ENCODE measurements at places on chromosomes 2 and 18.

GRCh38 chr18:42839408-42839807 lies 276.1 kb downstream of the RIT2 start:
- DNase-seq: no peak

- DNase-seq: no peak
These were observed 230.1 kb upstream of the PXDN start for GRCh38 chr2:1974397-1974796.

DNA sequence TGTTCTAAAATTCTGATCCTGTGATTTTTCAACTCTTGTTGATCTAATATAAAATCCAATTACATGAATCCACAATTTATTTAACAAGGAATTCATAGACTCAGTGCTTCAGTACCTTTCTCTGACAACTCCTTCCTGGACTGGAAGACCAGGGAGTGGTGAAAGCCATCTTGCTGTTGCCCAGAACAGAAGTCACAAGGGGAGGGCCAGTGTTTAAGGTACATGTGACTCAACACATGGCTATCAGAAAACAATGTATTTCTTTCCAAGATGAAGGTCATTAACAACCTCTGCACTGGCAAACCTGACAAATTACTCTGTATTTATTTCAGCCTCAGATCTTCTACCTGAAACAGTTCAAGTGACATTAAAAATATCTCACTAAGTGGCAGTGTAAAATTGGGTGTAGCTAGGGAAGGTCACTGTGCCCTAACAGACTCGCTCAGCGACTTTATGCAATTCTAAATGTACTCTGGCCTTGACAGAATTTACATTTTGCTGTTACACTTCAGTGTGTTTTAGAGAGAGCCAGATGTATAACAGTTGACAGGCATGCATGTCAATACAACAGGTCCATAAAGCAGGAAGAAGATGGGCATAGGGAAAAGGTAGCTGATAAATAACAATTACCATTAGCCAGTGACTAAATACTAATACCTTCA lies 75.4 kb downstream of the NCKAP5 start:
- DNase-seq: no peak

DNA sequence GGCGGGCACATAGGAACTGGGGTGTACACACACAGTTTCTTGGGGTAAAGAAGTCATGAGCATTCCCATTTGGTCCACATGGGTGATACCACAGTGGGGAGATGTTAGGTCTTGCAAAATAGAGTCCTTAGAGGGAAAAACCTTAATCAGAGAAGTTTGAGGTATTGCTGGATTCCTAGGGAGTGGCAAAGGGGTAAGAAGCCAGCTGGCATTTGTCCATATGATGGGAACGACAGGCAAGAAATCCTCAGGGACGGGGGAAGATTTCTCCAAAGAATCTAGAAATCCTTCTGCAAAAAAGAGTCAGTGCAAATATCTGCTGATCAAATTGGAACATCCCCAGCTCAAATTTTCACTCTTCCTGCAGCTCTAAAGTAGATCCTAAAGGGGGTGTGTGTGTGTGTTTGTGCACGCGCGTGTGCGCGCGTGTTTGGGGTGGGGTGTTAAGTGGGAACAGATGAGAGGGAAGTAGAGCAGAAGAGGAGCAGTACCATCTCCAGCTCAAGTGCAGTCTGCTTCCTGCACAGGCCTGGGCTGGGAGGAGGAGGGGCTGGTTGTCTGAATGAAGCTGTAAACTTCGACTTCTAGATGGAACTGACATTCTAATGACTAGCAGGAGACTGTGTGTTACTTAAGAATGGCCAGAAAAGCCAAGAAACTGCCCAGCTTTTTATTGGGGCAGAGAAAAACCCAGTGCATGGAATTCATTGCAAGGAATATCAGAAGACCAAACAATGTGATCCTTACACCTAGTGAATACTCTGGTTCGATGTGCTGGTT lies 168.0 kb downstream of the SPP2 start:
- no peak for DNase-seq

GRCh38 chr2:20650393-20650876 lies 463 bp downstream of the HS1BP3 start:
- DNase-seq: no peak

GRCh38 chr2:113038291-113038690 lies 14.4 kb downstream of the IL36B start:
- DNase-seq: no peak
